ENCODE measurements at places on chromosomes 6 and 20.

DNA sequence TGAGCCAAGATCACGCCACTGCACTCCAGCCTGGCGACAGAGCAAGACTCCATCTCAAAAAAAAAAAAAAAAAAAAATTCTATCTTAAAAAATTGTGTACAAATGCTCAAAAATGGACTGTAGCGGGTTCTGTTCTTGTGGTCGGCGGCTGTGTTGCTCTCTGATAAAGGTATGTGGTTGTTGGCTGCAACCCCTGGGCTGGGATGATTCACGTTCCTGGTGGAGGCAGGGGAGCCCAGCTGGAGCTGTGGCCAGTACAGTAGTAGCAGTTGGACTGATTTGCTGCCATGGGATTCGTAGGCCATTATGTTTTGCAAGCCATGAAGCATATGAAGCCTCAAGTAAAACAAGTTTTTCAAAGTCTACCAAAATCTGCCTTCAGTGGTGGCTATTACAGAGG, 22.3 kb downstream of the MDN1 start:
- DNase-seq, result no peak

DNA sequence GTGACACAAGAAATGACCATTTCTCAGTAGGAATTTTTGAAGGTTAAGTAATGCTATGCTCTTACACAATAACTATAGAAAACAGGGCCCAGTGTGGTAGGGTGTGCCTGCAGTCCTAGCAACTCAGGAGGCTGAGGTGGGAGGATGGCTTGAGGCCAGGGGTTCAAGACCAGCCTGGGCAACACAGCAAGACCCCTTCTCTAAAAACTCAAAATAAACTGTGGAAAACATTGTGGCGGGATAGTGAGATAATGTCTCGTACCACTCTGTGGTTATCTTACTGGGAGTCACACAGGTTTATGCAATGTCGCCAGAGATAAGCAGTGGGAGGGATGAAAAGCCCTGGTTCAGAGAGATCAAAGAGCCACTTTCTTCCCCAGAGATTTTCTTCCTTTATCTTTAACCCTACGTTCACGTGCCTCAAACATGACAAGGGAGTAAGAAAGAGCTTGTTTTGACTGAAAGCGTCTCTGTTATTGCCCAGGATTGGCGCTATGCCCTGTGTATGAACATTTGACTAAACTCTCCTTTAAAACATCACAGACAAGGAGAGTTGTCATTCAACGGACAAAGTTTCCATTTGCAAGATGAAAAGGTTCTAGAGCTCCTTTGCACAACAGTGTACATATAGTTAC, 13.9 kb downstream of the GCM1 start:
- DNase-seq, result no peak

GRCh38 chr6:105746130-105746505, 340.0 kb upstream of the PRDM1 start:
- no peak for DNase-seq

DNA sequence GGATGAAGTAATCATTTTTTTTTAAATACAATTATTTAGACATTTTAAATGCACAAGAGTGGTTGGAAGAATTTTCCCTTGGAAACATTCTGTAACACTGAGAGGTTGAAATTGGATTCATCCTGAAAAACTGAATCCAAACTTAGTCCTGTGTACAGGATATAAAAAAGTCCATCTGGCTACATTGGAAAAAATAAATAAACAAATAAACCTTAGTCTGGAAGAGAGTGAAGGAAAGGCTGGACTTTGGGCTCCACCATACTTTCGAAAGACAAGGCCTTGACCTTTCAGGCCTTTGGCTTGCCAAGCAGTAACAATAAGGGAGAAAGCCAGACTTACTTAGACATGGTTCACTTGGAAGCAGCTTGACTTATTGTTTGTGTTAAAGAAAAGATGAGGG, 664.3 kb downstream of the TENT5A start:
- no peak for DNase-seq

DNA sequence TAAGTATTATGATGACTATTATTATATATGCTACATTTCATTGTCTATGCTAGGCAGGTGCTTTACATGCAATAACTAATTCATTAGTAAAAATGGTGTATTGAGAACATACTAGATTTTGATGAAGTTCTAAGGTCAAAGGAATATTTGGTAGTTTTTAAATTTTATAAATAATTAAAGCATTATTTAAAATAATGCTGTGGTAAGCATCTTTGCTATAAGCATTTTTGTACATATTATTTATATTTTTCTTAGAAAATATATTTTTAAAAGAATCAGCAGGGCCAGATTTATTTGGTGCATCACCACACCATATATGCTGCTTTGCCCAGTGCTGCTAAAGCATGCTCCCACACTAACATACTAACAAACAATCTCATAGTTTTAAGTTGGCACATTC, 517.9 kb downstream of the C6orf118 start:
- no peak for DNase-seq

DNA sequence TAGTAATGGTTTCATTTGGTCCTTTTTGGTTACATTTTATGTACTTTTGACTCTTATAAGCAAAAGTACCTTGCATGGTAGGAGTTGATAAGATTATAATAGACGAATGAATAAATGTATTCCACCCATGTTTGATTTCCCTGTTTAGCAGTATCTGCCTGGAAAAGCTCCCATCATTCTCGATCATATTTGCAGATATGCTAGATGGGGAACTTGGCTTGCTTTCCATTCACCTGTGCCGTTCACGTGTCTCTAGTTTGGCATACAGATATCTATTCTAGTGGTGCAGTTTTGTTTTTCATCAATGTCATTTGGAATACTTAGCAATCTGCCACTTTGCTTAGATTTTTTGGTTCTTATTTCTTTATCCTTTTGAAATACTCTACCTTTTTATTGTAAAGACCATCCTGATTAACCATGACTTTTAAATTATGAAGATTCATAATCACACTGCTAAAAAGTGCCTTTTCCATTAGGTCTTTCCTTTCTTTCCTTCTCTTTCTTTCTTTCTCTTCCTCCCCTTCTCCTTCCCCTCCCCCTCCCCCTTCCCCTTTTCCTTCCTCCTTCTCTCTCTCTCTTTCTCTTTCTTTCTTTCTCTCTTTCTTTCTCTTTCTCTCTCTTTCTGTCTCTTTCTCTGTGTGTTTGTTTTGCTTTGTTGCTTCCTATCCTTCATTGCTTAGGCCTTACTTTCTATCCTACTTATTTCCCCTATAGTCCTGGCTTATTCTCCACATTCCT, 40.4 kb downstream of the ANKS1A start:
- no peak for DNase-seq

- no peak for DNase-seq
Measured at GRCh38 chr20:23639490-23639958, 1.8 kb upstream of the CST3 start.

DNA sequence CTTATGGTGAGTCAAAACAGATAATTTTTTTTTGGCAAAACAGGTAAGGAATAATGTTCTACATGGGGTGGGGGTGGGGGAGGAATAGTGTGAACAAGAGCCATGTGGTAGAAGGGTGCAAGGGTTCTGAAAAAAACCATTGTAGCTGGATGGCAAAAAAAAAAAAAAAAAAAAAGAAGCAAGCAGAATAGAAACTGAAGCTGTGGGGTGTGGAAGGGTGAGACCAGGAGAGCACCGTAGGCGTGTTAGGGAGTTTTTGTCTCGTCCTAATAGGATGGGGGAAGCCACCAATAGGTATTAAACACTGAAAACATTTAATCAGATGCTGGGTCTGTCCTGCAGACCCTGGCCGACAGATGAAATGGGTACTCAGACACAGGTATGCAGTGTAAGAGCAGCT, 110.1 kb downstream of the ADTRP start:
- DNase-seq, result no peak

- DNase-seq, result no peak
Measured at GRCh38 chr20:64191002-64191401, 26.8 kb downstream of the MYT1 start.

DNA sequence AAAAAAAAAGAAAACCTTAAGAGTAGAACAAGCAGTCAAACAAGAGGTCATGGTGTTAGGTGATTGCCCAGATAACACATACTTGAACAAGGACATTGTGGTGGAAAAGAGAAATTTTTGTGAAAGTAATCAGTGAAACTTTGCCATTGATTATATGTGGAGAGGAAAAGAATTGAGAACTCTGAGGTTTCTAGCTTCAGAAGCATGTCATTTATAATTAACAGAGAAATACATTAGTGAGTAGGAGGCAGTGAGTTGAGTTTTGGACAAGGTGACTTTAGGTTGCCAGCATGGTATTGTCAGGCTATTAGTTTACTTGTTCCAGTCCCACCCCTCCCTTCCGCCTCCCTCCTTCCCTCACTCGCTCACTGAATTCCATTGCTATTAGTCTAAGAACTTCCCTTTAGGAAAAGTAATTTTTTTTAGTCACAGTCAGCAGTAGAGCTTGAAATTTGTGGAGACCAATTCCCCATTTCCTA, 17.2 kb downstream of the TAB2 start:
- no peak for DNase-seq

GRCh38 chr6:156617941-156618340, 159.2 kb upstream of the ARID1B start:
- DNase-seq, result no peak

DNA sequence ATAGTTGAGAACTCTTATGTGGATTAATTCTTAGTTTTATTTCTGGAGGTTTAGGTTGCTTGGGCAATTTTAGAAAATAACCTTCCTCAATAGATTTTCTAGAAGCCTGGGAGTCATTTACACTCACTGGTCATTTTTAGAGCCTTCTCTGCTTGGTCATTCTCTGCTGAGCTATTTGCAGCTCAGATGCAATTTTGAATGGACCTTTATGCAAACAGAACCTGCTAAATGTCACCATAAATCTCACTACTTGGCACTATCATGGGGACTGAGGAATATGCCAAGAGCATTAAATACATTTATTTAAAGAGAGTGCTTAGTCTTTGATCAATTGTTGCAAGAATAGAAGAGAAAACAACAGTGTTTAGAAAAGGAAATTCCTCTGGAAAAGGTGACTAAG, 154.0 kb downstream of the CLVS2 start:
- no peak for DNase-seq

DNA sequence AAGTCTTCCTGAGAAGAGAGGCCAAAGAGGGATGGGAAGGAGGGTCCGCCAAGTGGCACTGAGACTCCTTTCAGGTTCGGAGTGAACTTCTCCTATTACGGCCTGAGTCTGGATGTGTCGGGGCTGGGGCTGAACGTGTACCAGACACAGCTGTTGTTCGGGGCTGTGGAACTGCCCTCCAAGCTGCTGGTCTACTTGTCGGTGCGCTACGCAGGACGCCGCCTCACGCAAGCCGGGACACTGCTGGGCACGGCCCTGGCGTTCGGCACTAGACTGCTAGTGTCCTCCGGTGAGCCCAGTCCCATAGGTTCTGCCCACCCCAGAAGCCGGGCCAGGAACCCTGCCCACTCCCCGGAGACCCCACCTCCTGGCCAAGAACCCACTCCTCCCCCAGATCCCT, 4.1 kb downstream of the SLC22A7 start:
- DNase-seq, result no peak

- DNase-seq, result no peak
Measured at GRCh38 chr20:9359561-9360308, 154.7 kb upstream of the LAMP5 start.

DNA sequence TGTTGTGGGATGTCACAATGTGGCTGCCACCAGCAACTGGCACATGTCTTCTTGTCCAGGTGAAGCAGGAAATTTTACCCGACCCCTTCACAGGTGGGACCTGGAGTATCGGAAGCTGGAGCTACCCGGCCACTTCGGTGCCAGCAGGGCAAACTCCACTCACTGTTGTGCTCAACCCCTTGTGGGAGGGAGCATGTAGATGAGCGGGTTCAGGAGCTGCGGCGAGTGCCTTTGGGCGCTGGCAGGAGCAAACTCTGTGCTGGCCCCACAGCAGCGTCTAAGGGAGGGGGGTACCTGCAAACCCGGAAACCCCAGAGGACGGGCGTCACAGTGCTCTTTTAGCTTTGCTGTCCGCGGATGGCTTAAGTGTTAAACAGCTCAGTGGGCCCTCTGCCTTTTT, 20.7 kb upstream of the SULF2 start:
- DNase-seq, result no peak

- no peak for DNase-seq
Measured at GRCh38 chr6:146985111-146985510, 219.1 kb upstream of the STXBP5 start.

GRCh38 chr20:46179862-46180261, 61.7 kb downstream of the CD40 start:
- DNase-seq, result no peak

DNA sequence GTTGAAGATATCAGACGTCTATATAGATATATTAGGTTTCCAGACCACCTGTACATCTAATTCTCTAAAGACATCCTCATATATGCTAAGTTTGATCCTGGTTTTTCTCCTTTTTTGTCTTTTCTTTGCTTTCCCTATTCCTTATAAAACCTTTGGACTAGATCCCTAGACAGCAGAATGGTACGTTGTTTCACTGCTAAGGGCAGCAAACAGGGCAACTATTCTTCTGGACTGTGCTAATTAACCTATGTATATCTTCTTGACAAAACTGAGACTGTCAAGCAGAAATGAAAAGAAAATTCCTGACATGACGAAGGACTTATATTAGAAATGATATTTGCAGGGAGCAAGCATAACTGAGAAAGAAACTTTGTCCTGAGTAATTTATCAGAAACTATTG, 19.1 kb downstream of the ME1 start:
- no peak for DNase-seq

DNA sequence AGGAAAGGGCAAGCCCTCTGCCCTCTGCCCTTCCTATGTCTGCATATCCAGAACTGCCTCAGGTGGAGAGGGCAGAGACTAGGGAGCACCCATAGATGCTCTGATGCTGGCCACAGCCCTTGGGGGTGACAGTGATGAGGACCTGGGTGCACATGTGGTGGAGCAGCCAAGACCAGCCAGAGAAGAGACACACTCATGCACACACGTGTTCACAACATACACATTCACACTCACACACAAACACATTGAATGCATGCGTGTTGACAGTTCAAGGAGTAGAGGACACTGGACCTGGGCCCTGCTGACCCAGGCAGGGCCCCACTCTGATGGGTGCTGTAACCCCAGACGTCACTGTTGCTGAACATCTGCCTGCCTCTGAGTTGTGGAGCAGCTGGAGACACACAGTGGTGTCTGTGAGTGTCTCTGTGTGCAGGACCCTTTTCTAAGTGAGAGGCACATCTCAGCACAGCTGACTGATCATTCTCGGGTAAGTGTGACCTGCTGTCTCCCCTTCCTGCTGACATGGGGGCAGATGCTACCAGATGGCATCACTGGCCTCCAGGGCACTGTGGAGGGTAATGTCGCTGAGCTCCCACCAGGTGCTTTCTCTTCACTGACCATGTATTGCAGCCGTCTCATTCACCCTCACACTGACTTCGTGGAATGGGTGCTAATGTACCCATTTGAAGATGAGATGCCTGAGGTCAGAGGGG, 30.1 kb upstream of the MAS1L start:
- no peak for DNase-seq

- no peak for DNase-seq
Measured at GRCh38 chr6:168370310-168370991, 50.9 kb upstream of the DACT2 start.

- no peak for DNase-seq
Measured at GRCh38 chr6:133724726-133725125, 164.2 kb upstream of the TCF21 start.

- DNase-seq, result no peak
Measured at GRCh38 chr20:48181261-48181935, 396.1 kb upstream of the SULF2 start.

GRCh38 chr6:149859368-149859767, 4.8 kb downstream of the LRP11 start:
- peak; percentile 59 for DNase-seq

All from NCI-H1417 treated with DMSO at 0.1 percent for 48 hours (cell line).